Fibroblast of the aortic adventitia (primary cell): ENCODE measurements at places on chromosomes 11 and 22.

GRCh38 chr11:36346562-36347383 lies 50.7 kb downstream of the PRR5L start:
- DNase-seq: no peak

DNA sequence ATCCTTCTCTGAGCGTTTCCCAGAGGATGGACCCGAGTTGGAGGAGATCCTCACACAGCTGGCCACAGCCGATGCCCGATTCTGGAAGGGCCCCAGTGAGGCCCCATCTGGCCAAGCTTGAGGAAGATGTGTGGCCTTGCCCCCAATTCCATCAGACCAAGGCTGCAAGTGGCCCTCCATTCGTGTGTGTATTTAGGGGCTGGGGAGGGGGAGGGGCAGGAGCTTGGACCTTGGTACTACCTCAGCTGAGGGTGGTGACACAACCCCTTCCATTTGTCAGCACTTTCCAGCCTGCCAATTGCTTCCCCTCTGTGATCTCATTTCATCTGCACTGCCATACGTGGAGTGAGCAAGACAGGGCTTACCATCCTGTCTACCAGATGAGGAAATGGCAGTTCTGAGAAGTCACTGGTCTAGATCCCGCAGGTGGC lies 1.3 kb upstream of the BBS1 start:
- DNase-seq: no peak

DNA sequence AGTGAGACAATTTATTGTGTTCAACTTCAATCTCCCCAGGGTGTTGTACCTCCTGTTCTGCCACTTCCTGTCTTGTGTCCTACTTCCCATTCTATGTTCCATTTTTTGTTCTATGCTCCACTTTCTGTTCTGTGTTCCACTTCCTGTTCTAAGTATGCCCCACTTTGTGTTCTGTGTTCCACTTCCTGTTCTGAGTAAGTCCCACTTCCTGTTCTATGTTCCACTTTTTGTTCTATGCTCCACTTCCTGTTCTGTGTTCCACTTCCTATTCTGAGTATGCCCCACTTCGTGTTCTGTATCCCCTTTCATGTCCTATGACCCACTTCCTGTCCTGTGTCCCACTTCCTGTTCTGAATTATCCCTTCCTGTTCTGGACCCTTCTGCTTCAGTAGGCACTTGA lies 732.7 kb downstream of the TBC1D22A start:
- no peak for DNase-seq

DNA sequence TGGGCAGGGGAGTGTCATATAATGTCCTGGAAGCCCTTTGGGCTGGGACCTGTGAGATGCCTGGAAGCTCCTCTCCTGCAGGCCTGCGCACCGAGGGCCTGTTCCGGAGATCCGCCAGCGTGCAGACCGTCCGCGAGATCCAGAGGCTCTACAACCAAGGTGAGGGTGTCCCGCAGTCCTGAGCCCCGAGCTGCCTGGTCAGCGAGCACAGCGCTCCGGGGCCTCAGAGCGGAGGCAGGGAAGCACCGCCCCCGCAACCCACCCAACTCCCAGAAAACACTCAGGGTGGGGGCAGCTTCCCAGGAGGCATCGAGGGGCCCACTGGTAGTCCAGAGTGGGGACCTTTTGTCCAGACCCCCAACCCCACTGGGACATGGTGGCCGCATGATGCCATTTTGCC lies 95.5 kb downstream of the ARHGAP8 start:
- no peak for DNase-seq

DNA sequence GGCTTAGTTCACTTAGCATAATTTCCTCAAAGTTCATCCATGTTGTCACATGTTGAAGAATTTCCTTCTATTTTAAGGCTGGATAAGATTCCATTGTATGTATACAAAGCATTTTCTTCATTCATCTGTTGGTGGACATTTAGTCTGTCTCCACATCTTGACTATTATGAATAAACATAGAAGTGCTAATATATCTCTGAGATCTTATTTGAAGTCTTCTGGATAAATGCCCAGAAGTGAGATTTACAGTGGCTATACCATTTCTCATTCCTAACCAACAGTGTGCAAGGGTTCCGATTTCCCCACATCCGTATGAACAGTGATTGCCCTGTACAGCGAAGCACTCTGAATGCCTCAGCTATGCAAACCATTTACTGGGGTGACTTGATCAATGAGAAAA lies 6.6 kb upstream of the ZFTA start:
- DNase-seq: no peak
